Left kidney (tissue), 8 donors: ENCODE measurements at places on chromosomes 3 and 15. TPM values are rescaled to one million over a fixed set of nuclear protein-coding genes. Genes with fewer than 3 reads are reported as not detected.

DNA sequence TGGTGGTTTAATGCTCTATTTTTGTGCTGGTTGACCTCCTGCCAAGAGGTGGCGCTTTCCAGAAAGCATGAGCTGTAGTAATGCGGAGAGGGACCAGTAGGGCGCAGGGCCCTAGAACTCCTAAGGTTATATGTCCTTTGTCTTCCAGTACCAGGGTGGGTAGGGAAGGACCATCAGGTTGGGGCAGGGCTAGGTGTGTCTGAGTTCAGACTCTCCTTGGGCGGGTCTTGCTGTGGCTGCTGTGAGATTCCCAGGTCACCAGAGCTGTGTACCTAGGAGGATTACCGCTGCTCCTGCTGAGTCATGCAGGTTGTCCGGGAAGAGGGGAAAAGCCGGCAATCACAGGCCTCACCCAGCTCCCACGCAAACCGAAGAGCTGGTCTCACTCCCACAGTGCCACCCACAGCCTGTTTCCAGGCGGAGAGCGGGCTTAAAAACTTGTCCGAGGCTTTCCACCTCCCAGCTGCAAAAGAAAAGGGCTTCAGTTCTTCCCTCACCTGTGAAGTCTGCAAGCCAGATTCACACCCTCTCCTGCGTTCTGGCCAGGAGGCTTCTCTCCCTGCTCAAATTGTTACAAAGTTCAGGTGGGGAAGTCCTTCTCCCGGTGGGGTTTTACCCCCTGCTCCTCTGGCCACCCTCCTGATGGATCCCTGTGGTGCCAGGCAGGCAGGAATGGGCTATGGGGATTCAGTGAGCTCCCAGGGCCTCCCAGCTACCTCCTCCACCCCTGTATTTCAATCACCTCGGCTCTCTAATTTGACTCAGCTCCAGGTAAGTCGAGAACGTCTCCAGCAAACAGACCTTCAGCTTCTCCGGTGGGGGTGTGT lies 37.7 kb upstream of the BCHE start:
- DNase-seq = no peak

The MOBP gene
- polyA plus RNA-seq = 0.22 TPM

GRCh38 chr3:133283958-133284807 lies 115.7 kb upstream of the BFSP2 start:
- DNase-seq = no peak

The LRRC3B gene
- polyA plus RNA-seq = 1.8 TPM

DNA sequence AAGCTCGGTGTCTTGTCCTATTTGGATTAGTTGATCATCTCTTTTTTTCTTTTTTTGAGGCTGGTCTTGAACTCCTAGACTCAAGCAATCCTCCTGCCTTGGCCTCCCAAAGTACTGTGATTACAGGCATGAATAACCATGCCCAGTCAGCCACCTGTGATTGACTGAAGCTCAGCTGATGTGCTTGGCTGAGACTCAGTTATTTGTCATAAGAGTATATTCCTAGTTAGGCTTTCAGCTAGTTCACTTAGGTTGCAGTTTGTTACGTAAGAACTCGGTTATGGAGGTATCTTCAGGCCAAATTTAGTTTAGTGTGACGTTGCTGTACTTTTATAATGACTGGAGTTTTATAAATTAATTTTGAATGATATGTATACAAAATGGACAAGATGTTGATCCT lies 365.0 kb downstream of the SV2B start:
- DNase-seq = no peak

The GOLGA6L22 gene
- 0.13 TPM for polyA plus RNA-seq

The CEP19 gene
- polyA plus RNA-seq = 4.9 TPM

- DNase-seq = no peak
Observed at GRCh38 chr3:55554634-55555425, 67.7 kb upstream of the WNT5A start.

DNA sequence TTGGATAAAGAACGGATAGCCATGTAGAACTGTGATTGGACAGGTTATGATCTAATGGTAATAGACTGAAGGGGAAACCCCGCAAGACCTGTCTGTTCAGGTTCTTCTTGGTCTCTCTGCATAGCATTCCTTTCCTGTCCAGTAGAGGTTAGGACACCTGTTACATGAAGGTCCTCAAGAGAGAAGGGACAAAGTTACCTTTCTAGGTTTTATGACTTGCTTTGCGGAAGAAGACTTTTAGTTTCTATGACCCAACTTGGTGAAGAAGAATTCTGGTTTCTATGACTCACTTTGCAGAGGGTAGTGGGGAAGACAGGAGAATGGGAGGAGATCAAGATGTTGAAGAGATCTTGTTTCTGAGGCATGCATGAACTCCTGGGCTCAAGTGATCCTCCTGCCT lies 97.9 kb upstream of the C3orf80 start:
- no peak for DNase-seq

DNA sequence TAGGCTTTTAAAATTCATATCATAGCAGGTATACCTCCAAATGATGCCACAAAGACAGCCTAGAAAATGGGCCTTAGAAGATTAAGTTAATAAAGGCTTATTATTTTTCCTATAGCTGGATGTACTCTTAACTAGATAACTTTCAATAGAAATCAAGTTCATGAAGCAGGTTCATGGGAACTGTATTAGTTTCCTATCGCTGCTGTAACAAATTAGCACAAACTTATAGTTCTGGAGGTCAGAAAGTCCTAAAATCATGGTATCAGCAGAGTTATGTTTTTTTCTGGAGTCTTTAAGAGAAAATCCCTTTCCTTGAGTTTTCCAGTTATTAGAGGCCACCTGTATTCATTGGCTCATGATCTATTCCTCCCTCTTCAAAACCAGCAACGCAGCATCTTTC lies 269.9 kb downstream of the TIGIT start:
- no peak for DNase-seq

- peak; percentile 34 for DNase-seq
Observed at GRCh38 chr15:82699726-82700125, 9.9 kb downstream of the AP3B2 start.

- no peak for DNase-seq
Observed at GRCh38 chr3:57078344-57078634, 17.8 kb downstream of the SPATA12 start.

GRCh38 chr3:110459021-110459420 lies 612.6 kb upstream of the NECTIN3 start:
- no peak for DNase-seq

The PLEKHO2 gene
- 15.5 TPM for polyA plus RNA-seq

- no peak for DNase-seq
Observed at GRCh38 chr15:74917676-74918075, 11.0 kb upstream of the FAM219B start.

GRCh38 chr3:183038757-183039156 lies 58.4 kb upstream of the DCUN1D1 start:
- DNase-seq = no peak

- DNase-seq = no peak
Observed at GRCh38 chr3:152683521-152683999, 151.4 kb upstream of the P2RY1 start.

DNA sequence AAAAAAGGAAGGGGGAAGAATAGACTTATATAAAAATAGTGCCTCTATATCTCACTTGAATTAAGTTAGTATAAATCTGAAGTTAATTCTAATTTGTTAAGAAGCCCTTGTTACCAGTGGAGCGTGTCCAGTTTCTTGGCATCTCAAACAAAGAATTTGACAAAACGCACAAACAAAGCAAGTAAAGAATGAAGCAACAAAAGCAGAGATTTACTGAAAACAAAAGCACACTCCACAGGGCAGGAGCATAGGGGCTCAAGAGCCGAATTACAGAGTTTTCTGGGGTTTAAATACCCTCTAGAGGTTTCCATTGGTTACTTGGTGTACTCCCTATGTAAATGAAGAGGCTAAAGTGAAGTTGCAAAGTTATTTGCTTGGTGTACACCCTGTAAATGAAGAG lies 34.0 kb upstream of the GK5 start:
- no peak for DNase-seq

DNA sequence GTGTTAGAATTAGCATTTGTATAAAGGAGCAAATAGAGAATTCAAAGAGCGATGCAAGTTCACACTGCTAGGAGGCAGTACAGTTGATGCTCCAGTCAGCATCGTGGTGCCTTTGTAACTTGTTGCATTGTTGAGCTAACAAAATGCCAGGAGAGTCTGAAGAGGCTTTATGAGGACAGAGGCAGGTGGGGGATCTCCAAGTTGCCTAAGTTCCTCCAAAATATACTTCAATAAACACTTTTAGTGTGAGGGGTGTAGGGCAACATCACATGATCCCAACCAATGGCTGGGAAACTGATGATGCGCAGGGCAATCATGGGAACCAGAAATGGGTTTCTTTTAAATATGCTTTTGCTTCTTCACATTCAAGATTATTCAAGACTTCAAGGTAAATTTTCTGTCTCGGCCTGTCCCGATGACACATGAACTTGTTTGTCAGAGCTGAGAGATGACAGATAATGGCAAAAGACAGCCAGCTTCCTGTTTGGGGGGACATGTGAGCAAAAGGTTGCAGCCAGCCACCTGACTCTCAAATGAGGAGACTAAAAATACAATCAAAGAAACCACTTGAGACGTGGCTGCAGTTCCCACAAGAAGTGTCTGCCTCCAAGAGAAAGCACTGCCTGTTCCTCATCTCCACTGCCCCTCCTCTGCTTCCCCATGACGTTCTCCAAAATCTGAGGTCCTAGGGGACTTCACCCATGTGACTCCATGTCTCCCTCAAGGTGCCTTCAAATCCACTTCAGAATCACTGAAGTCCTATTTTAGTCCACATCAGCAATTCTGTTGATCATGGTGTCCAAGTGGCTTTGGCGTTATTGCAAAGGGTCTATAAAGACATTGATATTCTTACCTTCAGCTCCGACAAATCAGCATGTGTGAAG lies 39.3 kb downstream of the KLHL6 start:
- no peak for DNase-seq

- no peak for DNase-seq
Observed at GRCh38 chr3:12613250-12613649, 50.7 kb downstream of the RAF1 start.

The MME gene
- 467 TPM for polyA plus RNA-seq

- DNase-seq = peak; percentile 15
Observed at GRCh38 chr3:154095832-154096421, 25.3 kb upstream of the ARHGEF26 start.

The PHLDB2 gene
- 122 TPM for polyA plus RNA-seq

The NR1I2 gene
- 0.78 TPM for polyA plus RNA-seq

- DNase-seq = no peak
Observed at GRCh38 chr15:68436680-68437079, 4.7 kb upstream of the ITGA11 start.

The IL17RD gene
- polyA plus RNA-seq = 66.6 TPM

The PODXL2 gene
- polyA plus RNA-seq = 44.6 TPM

- DNase-seq = no peak
Observed at GRCh38 chr15:99113547-99114271, 8.8 kb downstream of the SYNM start.

The APBA2 gene
- 12.6 TPM for polyA plus RNA-seq

DNA sequence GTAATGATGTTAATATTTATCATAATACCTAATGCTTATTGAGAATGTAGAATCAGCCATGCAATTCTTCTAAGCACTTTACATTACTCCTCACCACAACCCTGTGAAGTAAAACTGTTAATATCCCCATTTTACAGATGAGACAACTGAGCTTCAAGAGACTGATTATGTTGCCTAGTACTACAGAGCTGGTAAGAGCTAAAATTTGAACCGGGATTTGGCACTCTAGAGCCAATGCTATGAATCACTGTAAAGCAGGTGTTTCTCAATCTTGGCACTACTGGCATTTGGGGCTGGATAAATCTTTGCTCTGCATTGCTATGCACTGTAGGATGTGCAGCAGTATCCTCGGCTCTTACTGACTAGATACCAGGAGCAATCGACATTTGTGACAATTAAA lies 367.7 kb downstream of the MAGI1 start:
- no peak for DNase-seq

DNA sequence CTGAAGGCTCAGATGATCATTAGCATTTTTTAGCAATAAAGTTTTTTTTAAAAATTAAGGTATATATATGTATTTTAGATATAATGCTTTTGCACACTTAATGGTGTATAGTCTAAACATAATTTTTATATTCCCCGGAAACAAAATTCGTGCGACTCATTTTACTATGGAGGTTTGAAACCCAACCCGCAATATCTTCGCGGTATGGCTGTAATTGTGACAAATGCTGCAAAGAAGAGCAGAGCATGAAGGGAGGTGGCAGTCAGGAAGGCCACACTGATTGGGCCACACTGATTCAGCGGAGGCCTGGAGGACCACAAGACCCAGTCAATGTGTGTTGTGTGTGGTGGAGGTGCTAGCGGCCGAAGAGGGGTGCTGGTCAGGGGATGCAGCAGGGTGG lies 4.5 kb upstream of the CYP8B1 start:
- DNase-seq = no peak

The MNS1 gene
- polyA plus RNA-seq = 35.2 TPM

- no peak for DNase-seq
Observed at GRCh38 chr3:13174011-13174802, 101.0 kb upstream of the IQSEC1 start.

GRCh38 chr3:41286305-41286704 lies 87.0 kb downstream of the CTNNB1 start:
- DNase-seq = no peak

The SAMD7 gene
- polyA plus RNA-seq = not detected

DNA sequence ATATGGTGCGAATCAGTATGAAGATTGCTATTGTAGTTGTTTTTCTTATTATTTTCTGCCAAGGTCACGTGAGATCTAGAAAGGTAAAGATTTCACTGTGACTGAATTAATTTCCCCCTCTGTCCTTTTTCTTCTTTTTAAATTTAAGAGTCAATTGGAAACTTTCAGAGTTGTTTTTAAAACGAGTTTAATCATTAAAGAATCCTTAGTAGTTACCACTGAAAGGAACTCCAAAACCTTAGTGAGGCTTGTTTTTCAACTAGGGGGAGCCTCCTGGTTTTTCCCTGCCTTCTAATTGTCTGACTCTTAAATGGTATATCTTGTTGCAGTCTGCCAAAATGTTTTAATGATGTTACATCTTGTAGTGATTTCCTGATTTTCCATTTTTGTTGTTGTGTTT lies 17.6 kb downstream of the P2RY12 start:
- no peak for DNase-seq

GRCh38 chr3:189204167-189204866 lies 32.5 kb downstream of the TPRG1 start:
- DNase-seq = no peak

The CP gene
- 0.70 TPM for polyA plus RNA-seq

DNA sequence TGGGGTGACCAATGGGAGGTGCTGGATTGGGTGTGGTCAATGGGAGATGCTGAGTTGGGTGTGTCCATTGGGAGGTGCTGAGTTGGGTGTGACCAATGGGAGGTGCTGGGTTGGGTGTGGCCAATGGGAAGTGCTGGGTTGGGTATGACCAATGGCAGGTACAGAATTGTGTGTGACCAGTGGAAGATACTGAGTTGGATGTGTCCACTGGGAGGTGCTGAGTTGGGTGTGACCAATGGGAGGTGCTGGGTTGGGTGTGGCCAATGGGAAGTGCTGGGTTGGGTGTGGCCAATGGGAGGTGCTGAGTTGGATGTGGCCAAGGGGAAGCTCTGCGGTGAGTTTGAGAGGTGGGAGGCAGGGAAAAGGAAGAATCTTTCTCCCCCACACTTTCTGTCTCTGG lies 250.0 kb upstream of the PROK2 start:
- no peak for DNase-seq
